ENCODE measurements at places on chromosomes 11 and 22.
A peak's percentile ranks its signal among the peaks of the same experiment; 100 is the strongest.

DNA sequence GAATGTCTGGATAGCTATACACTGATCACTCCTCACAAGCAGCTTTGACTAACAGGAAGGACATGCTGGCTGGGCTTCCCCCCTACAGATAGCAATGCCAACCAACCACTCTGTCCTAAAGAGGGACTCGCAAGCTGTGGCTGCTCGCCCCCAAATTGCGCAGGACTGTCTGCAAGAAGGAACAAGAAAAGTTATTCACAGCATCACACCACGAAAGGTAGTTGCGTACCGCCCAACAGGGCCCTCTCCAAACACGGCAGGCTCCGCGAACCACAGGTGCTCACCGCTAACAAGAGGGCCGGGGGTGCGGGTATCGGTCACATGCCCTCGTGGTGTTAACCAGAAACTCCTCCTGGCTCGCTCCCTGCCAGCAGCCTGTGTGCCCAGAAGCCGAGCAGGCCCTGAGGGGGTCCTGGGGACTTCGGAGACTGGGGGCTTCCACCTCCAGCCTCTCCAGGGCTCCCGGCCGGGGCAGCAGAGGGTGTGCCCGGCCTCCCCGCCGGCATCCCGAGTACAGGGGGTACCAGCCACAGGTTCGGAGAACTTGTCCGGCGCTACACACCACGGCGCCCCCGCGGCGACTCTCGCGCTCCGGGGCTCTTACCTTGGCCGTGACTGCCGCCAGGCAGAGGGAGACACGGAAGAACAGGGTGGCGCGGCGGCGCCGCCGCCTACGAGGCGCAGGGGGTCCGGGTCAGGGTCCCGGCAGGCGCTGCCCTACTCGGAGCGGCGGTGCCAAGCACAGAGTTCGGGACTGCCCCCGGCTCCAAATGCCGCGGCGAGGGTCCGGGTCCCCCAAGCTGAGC is 682 bp downstream of the LARGE1 start:
- DNase-seq, result peak; percentile 49

DNA sequence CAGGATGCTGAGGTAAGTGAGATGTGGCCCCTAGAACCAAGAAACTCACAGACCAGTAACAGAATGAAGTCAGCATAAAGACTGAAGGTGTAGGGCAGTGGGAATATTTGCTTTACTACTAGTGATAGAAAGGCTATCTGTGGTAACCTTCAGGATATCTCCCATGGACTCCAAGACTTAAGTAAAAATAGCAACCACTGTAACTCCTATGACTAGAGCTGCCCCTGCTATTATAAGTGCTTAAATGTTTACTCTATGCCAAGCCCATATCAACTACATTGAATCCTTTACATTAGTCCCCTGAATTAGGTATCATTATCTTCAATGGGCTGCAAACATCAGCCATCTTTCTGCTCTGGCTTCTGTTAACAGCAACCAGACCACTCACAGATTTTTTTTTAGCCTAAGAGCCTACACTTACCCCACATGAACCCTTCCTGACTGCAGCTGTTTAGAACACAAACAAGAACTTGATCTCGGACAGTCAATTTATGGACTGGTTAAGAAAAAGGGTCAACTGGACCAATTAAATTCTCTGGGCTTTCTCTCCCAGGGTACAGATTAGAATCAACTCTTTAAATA is 335.1 kb upstream of the API5 start:
- DNase-seq, result no peak

DNA sequence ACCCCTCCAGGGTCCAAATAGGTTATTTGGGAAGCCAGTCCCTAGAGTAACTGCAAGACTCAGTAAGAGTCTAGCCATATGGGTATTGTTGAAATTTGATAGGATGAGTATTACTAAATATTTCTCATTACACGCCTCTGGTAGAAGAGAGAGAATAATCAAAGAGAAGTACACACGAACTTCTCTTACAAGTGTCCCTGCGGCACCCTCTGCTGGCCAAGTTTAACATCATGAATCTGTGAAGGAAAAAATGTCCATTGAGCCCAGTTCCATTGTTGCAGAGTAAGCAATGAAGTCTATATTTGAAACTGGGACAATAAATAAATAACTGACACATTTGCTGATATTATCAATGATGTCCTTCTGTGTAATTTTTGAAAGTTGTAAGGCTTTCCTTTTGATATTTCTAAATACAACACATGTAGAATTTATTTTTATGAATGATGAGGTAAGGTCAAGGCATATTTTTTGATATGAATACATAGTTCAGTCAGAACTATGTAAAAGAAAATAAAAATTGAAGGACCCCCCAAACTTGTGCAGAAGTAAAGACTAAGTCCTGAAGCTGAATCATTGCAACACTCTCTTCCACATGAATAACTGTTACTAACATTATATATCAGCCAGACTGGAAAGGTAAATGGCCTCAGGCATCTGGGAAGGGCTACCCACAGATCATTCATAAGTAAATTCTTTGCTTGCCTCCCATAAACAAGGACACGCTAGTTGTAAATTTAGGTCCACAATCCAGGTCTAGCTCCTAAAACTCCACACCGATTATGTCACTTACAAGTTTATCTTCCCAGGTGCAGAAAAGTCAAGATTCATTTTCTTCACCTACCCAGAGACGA is 10.0 kb downstream of the OR51L1 start:
- DNase-seq, result peak; percentile 48

DNA sequence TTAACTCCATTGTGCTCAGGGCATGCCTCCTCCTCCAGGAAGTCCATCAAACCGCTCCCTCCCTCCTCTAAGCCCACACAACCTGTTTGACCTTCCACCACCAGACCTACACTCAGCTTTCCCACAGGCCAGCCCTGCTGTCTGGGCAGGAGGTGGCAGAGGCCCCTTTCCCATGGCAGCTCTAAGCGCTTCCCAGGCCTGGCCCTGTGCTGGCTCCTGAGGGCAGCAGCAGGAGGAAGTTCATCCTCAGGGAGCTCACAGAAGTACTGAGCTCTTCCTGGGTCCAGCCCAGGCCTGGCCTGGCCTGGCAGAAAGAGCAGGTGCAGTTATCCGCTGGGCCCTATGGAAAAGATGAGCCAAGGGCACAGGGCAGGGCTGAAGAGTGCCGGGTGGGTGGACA is 31.4 kb downstream of the ARAP1 start:
- no peak for DNase-seq

GRCh38 chr22:49967706-49968208 is 7.2 kb downstream of the PIM3 start:
- DNase-seq, result no peak

GRCh38 chr22:30214703-30215407 is 31.7 kb downstream of the LIF start:
- DNase-seq, result no peak

DNA sequence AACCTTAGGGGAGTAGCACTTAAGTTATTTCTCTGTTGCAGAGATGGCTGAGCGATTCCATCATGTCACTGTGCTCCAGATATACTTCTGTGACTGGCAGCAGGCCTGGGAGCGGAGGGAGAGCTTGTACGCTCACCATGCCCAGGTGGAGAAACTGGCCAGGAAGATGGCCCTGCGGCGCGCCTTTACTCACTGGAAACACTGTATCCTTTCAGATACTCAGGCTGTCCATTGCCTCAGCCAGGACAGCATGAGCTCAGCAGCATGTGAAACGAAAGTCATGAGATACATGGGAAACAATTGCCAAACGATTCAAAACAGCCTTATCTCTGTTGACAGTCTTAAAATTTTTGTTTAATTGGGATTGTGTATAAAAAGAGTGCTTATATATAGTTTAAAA is 78.9 kb downstream of the SFI1 start:
- DNase-seq, result no peak

- no peak for DNase-seq
These were observed 15.4 kb upstream of the POU2AF2 start for GRCh38 chr11:111230122-111230465.
